ENCODE measurements at places on chromosomes 3 and 15. TPM values are rescaled to one million over a fixed set of nuclear protein-coding genes. Genes with fewer than 3 reads are reported as not detected.

Gene CCDC50
- 105 TPM for total RNA-seq

Gene BNC1
- total RNA-seq, result 0.38 TPM

Gene STRIT1
- total RNA-seq, result not detected

Gene SERINC4
- 0.13 TPM for total RNA-seq

- H3K27me3 ChIP-seq, result no peaks in the 10 kb centered on the region
- DNase-seq, result no peak
- no peak overlapping the region for H3K27ac ChIP-seq
- no peak overlapping the region for H3K4me3 ChIP-seq
Measured at GRCh38 chr3:146491303-146491702, 21.9 kb upstream of the PLSCR2 start.

- no peaks in the 10 kb centered on the region for H3K27me3 ChIP-seq
- H3K27ac ChIP-seq, result no peak overlapping the region
- H3K4me1 ChIP-seq, result no peaks in the 10 kb centered on the region
Measured at GRCh38 chr3:151584566-151584965, 123.7 kb upstream of the IGSF10 start.

- H3K27me3 ChIP-seq, result no peaks in the 10 kb centered on the region
- no peak overlapping the region for H3K27ac ChIP-seq
- DNase-seq, result no peak
- H3K4me3 ChIP-seq, result peak overlapping the region; percentile 1
- H3K36me3 ChIP-seq, result no peaks in the 10 kb centered on the region
Measured at GRCh38 chr3:126394977-126395321, 240 bp downstream of the CFAP100 start.

DNA sequence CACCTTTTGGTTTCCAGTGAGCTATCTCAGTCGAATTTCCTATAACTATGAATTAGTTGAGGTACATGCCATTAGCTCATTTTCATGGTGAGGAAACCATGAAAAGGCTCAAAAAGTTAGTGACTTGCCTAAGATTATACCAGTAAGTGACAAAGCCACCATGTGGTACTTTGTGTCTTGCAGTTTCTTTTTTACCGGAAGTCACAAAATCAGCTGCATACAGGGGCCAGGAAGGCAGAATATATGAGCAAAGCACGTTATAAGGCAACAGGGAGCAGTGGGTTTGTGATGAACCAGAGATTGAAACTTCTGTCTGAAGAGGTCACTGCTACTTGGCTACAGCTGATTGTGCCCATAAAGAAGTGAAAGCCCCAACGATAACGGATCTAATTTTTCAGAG is 50.3 kb downstream of the CMTM8 start:
- H3K4me3 ChIP-seq, result no peak overlapping the region
- no peak overlapping the region for H3K27ac ChIP-seq
- peaks cover 8% of the 10 kb centered on the region for H3K4me1 ChIP-seq
- H3K36me3 ChIP-seq, result no peaks in the 10 kb centered on the region
- no peak for DNase-seq

DNA sequence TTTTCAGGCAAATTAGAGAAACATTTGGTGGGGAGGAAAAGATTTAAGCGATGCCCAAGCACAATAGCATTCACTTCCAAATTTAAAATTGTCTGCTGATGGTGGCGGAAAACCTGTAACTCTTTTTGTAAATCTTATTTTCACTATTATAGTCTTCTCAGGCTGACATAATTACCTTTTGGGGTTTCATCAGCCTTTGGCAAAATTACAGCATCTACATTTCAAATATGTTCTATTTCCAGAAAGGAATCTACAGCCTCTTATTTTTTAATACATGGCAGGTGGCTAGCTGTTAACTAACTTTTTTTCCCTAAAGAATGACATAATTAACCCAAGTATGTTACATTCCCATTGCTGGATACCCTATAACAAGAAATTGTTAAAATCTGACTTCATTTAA is 391.5 kb upstream of the CCDC54 start:
- H3K4me3 ChIP-seq, result no peak overlapping the region
- no peaks in the 10 kb centered on the region for H3K27me3 ChIP-seq
- no peak for DNase-seq
- no peaks in the 10 kb centered on the region for H3K4me1 ChIP-seq
- H3K27ac ChIP-seq, result no peak overlapping the region

DNA sequence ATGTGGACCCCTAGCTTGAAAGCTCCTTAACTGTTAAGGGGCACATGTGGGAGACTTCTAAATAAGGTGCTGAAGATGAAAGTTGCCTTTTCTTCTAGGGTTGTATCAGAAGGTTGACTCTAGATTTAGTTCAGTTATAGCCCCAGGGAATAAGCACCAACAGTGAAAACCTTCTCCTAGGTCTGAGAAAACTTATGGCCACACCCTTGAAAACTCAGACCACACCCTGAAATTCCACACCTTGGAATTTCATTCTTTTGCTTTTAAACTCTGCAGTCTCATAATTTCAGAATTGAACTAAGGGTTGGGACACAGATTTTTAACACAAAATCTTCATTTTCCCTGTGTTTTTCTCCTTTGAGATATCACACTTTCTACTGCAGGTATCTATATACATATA is 355.8 kb upstream of the IL12A start:
- no peak overlapping the region for H3K4me3 ChIP-seq
- no peaks in the 10 kb centered on the region for H3K36me3 ChIP-seq
- H3K27me3 ChIP-seq, result no peaks in the 10 kb centered on the region
- no peak for DNase-seq
- no peak overlapping the region for H3K27ac ChIP-seq

DNA sequence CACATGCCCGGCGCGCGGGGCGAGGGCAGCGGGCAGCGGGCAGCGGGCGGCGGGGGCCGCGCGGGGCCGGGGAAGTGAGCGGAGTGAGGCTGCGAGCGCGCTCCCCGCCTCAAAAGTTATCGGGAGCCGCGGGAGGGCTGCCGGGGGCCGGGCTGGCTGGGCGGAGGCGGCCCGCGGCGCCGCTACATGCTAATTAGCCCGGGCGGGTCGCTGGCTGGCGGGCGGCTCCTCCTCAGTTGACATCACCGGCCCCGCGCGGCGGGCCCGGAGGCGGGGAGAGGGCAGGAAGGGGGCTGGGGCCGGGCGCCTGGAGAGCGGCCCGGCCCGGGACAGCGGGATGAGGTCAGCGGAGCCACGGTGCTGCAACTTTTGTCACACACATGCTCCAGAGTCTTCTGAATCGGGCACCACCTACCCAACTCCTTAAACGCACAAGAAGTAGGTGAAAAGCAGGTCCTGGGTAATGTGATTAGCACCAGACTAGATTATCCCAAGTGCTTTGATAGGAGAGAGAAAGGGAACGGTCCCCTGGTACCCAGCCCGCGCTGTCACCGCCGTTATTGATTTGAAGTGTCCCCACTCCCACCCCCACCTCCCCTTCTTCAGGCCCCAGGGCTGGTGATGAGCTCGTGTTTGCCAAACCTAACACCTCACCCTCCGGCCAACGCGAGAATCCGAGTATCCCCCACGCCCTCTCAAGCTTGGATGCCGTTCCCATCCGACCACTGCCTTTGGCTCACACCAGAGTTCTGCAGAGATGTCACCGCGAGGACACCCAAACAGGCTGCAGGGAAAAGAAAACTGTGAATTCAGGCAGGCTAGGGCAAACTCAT is at the start of gene HEG1:
Gene HEG1 (minus strand): TSS at position 85 of the 833 bp plus-strand sequence. CDS start 107 bp downstream, outside the sequence.
- peak; percentile 94 for DNase-seq
- H3K4me3 ChIP-seq, result peak within 1 kb of the TSS; percentile 79
- no peaks in the 10 kb centered on the region for H3K36me3 ChIP-seq
- peak within 1 kb of the TSS; percentile 59 for H3K27ac ChIP-seq

DNA sequence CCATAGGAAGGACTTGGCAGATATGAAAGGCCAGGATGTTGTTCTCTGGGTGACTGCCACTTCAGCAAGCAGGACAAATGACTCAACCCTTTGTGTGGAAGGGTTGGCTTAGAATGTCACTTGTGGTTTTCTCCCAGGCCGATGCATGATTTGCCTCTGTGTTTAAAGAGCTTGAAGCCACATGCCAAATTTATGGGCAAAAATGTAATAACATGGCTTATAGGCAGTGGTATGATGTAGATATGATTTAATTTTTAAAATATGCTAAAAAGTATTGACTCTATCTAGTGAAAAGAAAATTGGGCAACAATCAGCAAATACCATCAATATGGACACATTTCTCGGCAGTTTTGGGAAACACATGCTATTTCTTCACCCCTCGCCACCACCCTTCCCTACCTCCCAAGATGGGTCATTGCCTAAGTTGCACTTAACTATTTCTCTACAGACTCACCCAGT is 114.6 kb downstream of the CYP19A1 start:
- no peak overlapping the region for H3K4me3 ChIP-seq
- H3K27ac ChIP-seq, result no peak overlapping the region
- no peaks in the 10 kb centered on the region for H3K4me1 ChIP-seq

Measured in kidney (tissue), 22 donors.